ENCODE measurements at places on chromosomes 11 and 22. TPM values are rescaled to one million over a fixed set of nuclear protein-coding genes. Genes with fewer than 3 reads are reported as not detected.

DNA sequence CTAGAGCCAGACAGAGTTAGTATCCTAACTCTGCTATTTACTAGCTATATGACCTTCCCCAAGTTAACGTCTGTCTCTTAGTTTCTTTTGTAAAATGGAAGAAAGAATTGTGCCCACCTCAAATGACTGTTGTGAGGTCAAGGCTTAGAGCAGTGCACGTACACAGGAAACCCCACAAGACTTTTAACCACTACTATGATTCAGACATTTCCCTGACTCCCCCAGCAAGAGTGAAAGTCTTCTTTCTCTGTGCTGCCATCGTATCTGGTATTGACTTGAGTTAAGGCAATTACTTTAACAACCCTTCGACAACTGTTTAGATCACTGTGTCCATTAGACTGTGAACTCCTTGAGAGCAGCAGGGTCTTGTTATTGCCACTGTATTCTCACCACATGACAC, 2.6 kb upstream of the OR52W1 start:
- no peak for DNase-seq

DNA sequence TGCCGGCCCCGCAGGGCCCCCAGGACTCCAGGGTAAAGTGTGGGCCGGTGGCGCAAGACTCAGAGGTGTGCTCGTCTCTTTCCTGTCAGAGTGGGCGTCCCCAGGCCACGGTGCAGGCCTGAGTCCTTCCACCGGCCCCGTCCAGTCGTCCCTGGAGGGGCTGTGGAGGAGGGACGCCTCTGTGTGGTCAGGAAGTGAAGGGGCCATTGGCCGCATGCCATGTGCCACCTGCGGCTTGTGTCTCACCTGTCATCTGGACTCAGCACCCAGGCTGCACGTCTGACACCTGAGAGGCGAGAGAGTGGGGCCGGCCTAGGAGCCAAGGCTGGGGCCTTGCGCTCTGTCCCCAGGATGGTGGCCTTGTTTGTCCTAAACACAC, 25.2 kb downstream of the MUC6 start:
- no peak for DNase-seq

DNA sequence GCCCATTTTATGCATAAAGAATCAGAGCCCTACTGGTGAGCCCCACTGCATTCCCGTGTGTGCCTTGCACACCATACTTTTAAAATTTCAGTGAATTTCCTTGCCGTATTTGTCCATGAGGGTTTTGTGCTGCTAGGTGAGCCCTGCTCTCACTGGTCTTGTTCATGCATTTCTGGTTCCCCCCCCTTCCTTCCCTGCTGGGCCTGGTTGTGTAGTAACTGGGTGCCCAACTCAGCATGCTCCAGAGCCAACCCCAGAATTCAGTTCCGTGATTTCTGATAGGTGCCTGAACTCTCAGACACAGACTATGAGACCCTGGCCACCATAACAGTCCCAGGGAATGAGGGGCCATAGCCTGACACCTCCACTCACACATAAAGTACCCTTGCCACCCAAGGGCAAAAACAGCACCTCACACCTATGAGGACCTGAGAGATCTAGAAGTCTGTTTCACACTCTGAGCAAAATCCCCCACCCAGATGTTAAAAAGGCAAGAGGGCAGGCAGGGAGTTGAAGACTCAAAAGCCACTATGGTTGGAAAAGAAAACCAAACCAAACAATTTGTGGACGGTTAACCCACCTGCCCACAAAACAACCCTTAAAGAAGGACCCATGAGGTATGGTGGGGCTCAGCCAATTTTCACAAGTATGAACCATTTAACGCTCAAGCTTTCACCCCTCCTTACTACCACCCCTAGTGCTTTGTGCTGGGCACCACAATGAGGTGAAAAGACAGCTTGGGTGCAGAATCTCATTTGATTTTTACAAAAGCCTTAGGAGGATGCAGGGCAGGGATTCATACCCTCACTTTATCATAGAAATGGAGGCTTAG, 16.8 kb upstream of the IL10RA start:
- no peak for DNase-seq

DNA sequence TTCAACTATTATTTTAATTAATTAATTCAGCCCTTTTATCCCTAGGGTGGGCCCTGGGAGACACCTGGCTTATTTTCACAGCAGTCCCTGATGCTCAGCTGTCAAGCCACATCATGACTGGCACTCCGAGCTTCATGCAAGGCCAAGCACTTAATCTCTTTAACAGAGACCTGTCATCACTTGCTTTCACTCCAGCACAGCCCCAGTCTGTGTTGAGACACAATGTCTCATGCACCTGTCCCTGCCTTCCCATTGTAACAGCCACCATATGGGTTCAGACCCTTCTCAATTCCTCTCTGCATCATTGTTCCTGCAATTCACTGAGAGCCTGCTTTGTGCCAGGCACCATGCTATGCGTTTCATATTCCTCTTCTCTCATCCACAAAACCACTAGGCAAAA, 222.2 kb upstream of the TENM4 start:
- no peak for DNase-seq

DNA sequence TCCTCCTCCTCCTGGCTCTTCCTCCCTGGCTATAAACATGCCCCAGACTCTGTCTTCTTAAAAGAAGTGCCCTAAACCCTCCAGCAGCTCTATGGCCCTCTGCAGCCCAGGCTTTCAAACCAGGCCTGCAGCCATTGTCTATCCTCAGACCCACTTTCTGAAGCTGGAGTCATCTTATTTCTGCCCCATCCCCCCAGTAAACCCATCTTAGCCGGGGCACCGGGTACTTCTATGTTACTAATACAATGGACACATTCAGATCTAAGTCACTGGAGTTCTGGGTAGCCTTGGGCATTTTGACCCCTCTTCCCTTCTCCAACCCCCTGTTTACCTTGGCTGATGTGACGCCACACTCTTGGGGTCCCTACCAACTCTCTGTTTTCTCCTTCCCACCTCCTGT, 29.7 kb upstream of the CACNG2 start:
- no peak for DNase-seq

GRCh38 chr11:83027289-83027688, 44.4 kb downstream of the RAB30 start:
- no peak for DNase-seq

GRCh38 chr11:35057926-35058668, 80.9 kb upstream of the CD44 start:
- DNase-seq = no peak

DNA sequence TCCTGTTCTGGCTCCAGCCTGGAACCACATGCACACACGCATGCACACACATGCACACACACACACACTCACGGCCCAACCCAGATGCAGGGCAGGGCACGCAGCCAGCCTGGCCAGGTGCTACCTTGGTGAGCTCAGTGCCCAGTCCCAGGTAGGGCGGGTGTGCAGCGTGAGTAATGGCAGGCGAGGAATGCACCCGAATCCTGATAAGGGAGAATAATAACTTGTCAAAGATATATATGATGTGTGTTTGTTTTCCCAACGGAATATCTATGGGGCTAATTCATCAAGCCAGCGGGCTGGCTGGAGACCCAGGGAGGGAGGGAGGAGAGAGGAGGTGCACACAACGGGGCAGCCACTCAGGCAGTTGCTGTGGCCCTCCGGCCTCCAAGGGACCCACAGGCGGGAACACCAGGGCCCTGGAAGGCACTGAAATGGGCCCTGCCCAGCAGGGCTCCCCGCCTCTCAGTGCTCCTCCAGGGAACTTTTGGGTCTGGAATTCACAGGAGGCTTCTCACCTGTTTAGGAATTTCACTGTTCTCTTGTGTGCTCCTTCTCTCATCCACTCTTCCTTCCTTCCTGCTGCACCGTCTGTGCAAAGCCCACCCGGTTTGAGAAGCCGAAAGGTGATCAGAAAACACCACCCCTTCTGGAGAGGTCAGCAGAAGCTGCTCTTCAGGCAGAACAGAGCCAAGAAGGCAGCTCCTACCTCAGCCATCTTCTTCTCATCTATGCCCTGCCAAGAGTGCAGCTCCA, 79.0 kb downstream of the BUD13 start:
- no peak for DNase-seq

TRABD gene
- 21.6 TPM for total RNA-seq

MYOD1 gene
- not detected for total RNA-seq

EEF1G gene
- total RNA-seq = 1,014 TPM
